Activated naive CD4-positive, alpha-beta T cell treated with anti-CD3 and anti-CD28 coated beads, Interleukin-2, amount 50 U/mL, for 72 hours (primary cell): ENCODE measurements at places on chromosomes 16 and 17.

- DNase-seq = no peak
Observed at GRCh38 chr17:82623707-82624106, 24.5 kb downstream of the WDR45B start.

DNA sequence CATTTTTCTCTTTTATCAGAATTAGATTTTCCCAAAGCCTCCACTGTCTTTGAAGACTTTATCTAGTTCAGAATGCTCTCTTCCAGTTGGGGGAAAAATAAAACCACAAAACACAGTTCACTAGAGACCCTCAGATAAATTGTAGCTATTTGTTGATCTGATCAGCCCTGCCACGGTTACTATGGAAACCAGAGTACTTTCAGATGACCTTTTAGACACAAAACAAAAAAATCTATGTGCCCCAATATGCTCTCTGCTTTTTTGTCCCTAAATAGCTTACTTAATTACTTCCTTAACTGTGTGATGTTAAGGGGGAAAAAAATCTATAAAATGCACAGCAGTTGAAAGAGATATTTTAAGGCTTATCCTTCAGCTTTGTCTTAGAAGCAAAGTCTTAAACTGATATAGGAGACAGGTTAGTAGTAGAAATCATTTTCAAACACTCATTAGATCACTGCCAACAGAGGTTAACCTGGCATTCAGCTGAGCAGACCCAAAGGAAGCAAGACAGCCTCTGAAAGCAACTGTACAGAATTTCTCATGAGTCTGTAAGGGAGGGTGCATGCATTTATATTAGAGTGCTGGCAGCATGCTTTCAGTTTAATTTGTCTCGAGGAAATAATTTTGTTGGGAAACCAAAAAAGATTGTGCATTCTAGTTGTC lies 129.9 kb upstream of the CACNG5 start:
- no peak for DNase-seq

GRCh38 chr16:74565378-74565777 lies 41.5 kb downstream of the GLG1 start:
- DNase-seq = no peak

GRCh38 chr17:60416368-60416925 lies 5.8 kb upstream of the CHCT1 start:
- no peak for DNase-seq

- DNase-seq = no peak
Observed at GRCh38 chr16:88610909-88611812, 27.2 kb upstream of the IL17C start.

DNA sequence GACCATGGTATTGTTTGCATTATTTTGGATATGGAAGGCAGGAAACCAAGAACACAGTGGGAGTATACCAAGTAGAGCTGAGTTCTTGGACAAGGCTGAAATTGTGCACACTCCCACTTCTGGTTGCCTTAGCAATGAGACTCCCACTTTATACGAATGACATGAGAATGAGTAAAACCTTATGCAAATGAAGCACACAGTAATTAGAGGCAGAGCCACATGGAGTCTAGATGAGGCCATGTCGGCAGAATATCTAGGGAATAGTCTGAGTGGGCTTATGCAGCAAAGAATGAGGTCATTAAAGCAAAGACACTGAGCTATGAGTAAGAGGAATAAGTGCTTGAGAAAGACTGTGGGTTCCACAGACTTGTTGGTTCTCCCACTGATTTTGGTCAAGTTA lies 178.7 kb downstream of the GRIN2A start:
- DNase-seq = no peak

GRCh38 chr17:78240839-78241238 lies 9.4 kb downstream of the TMEM235 start:
- DNase-seq = no peak

- no peak for DNase-seq
Observed at GRCh38 chr17:32479074-32479617, 7.6 kb upstream of the CDK5R1 start.
